Activated gamma-delta T cell treated with anti-CD3 and anti-CD28 coated beads, Interleukin-2, amount 50 U/mL, for 16 hours (primary cell): ENCODE measurements at places on chromosomes 16 and 17.

DNA sequence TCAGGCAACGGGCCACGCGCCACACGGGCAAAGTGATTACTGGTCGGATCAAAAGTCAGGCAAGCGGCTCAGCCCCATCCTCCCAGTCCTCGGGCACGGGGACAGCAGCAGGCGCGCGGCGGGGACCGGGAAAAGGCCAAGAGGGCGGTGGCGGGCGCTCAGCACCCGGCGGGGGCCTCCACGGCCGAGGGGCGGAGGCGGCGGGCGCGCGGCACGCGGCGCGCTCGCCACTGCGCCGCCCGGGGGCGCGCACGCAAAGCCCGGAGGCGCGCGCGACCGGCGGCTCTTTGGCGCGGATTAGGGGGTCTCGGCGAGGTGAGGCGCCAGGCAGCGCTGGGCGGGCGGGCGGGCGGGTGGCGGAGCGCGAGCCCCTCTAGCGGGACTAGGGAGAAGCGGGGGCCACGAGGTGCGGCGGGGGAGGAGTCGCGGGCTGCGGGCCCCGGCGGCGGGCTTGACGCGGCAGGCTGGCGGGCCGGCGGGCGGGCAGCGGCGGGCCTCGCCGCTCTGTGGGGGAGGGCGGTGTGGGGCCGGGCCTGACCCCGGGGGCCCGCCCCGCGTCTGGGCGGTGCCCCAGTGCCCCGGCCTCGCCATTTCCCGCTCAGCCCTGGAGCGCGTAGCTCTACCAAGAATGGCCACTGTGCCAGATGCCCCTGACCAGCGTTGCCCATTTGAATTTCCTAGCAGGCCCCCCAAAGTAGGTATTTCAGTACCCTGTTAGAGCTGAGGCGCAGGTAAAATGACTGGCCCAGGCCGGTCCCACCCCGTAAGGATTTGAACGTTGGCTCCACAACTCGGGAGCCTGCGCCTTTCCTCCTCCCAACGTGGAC is at the start of the genes ACACA and TADA2A:
Gene ACACA, minus strand, starts transcription at position 202 of the 827 bp plus-strand sequence. CDS start 537 bp downstream, outside the sequence.
Gene TADA2A, plus strand, starts transcription at position 252 of the 827 bp plus-strand sequence. CDS start 4,480 bp downstream, outside the sequence.
- peak; percentile 65 for DNase-seq

GRCh38 chr16:23298290-23298915 is 3.7 kb upstream of the SCNN1B start:
- DNase-seq, result no peak

GRCh38 chr16:80594756-80595155 is 54.0 kb downstream of the DYNLRB2 start:
- no peak for DNase-seq

DNA sequence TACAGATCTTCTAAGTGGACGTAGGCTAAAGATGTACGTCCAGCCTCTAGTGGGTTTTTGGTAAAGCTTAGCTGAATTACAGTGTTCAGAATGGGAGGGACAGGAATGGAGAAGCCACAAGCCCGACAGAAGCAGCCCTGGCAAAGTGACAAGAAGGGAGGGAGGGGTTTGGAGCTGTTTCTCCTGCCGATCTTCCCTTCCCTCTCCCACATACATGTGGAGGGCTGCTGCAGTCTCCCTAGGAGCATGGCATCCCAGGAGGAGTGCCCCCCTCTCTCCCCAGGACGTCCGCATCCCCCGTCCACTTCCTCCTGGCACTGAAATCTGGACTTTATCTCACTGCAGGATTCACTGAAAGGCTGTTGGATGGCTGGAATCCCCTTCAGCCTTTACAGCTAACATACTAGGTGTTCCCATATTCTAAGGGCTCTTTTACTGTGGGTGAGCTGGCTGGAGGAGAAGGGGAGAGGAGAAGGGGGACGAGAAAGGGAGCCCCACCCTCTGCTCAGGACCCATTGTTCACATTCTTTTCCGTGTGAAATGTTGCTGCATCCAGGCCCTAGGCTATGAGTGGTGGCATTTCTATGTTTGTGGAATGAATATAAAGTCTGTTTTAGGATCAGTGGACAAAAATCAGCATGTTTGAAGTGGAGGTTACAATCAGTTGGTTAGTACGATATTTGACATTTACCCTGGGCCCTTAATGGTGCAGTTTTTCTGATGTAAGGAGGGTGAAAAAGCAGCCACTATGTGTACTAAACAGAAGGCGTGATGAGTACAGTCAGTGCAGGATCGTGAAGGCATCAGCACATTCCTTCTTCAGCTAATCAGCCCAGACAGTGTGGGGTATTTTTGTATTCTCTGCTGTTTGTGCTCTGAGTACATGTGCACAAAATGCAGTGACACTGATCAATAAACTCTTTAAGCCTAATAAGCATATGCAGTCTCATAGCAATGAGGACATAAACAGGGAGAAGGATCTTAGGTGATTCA is 94.6 kb downstream of the SPECC1 start:
- DNase-seq, result no peak

GRCh38 chr17:45783593-45784292 is 377 bp upstream of the CRHR1 start:
- no peak for DNase-seq

- DNase-seq, result no peak
These were observed 286.7 kb upstream of the CDH5 start for GRCh38 chr16:66079671-66080334.

DNA sequence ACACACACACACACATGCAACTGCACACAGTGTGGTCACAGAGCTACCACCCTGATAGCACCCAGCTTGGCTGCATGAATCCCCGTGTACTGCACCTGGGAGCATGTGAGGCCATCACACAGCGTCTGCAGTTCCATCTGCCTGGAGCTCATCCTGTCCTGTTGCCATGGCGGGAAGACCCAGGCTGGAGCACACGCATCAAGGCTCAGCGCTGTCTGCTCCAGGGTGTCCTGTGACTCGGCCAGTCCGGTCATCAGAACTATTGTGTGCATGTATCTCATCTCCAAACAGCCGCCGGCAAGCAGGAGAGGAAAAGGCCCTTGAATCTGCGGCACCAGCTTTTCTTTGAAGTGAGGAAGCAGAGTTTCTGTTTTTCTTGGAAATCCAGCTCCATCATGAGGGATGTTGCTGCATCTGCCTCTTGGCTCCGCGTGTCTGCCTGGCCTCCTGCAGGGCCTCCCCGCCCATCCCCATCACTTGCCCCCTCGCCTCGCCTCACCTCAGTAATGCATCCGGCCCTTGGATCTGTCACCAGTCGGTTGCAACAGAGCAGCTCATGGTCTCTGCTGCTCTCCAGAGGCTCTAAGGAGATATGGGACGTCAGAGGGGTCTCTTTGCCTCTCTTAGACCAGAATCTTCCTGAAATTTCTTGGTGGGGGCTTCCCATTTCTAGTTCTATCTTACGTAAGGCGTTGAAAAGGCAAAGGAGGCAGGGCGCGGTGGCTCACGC is 23.7 kb downstream of the CACNG4 start:
- DNase-seq, result no peak
